ENCODE measurements at places on chromosomes 2 and 18.

DNA sequence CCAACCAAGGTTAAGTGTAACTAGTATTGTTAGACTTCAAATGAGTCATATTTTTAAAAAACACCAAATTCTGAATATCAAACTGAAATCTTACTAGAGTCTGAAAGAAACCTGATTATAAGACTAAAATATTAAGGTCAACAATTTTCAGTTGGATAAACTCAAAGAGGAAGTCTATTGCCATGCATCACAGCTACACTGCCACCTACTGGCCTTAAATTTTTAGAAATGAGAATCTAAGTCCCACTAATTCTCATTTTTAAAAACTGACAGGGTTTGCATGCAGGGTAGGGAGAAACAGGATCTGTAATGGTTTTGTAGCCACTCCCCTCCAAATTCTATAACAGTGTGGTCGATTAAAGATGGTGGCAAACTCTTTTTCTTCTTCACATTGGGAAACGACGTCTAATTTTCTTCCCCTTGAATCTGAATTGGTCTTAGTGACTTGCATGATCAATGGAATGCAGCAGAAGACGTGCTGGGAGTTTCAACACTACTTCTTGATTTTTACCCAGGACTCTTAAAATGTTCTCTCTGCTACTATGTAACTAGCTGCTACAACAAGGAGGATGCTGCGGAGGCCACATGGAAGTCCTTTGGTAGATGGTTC lies 176.1 kb upstream of the SESTD1 start:
- DNase-seq = no peak

DNA sequence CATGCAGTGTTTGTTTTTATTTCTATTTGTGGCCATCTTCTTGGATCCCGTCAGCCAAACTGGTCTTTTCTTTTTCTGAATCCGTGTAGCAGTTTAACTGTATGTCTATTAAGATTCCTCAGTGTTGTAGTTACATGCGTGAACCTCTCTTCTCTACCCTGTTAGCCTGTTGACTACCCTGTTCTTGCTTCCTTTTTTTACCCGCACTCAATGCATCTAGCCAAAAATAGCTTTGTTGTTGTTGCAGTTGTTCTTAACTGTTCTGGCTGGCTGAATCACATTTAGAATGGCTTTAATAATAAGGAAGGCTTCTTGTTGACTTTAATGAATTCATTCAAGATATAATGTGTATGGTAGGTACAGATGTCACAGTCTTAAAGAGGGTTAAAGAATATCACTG lies 137.1 kb downstream of the LCLAT1 start:
- no peak for DNase-seq

- DNase-seq = no peak
Measured at GRCh38 chr2:73984203-73984921, at the start of gene TET3. TSS of gene TET3 (plus strand) at chr2:73984910. CDS start at chr2:73986404, 1,494 bp downstream.

DNA sequence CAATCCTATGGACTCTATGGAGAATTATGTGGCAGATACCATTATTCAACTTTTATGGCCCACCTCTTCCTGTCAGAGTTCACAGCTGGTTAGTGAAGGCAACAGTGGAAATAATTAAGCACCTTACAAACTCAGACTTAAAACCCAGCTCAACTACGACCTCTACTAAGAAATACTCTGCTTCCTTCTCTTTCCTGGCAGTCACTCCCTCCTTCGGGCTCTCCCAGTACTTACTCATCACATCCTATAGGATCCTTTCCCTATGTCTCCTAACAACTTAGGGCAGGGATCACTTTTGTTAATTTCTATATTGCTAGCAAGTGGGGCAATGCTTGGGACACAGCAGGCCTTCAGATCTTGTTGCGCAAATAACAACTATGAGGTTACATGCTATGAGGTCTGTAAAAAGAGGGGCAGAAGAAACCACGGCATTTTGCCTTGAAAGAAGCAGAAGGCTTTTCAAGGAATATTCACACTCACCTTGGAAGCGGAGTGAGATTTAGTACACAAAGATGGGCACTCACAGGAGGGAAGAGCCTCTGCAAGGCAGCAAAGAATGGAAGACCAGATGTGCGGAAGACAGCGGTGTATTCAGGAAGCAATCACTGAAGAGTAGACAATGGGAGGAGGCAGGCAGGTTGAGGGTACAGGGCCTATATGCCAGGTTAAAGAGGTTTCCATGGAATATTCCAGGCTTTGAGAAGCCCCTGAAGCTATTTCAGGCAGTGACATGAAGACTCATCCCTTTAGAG lies 2.1 kb downstream of the STK39 start:
- no peak for DNase-seq

All from activated effector memory CD4-positive, alpha-beta T cell treated with Interleukin-2 at 50 U/mL for 16 hours (primary cell).